Activated CD8-positive, alpha-beta memory T cell treated with anti-CD3 and anti-CD28 coated beads, Interleukin-2, amount 50 U/mL, for 48 hours (primary cell): ENCODE measurements at places on chromosomes 11 and 22.

DNA sequence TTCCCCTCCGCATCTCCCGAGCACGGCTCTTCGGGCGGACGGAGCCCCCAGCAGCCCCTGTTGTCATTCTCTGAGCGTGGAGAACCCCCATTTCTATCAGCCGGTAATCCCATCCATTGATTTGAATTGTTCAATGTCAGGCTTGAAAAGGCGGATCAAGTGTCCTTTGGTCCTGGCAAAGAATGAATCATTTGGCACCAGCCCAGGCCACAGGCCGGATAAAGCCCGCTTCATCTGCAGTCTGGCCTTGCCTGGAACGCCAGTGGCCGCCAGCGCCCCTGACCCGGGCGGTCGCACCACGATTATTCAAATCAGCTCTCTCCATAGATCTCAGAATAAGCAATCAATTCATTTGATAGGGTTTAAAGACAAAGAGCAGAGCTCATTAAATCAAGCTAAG, 188.9 kb downstream of the BRD1 start:
- DNase-seq, result no peak

DNA sequence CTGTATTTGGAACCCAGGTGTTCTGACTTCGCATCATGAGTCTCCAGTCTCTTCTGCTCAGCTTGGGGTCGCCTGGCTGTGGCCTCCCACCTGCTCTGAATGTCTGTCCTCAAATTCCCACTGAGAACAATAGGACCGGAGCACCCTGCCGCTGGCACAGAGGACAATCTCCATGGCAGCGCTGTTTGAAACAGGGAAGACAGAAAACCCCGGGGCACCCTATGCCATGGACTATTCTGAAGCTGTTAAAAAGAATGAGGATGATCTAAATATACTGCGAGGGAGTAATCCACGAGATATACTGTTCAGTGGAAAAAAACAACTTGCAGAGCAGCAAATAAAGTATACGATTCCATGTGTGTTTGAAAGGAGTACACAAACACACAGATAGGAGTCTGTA, 415.6 kb upstream of the NARS2 start:
- DNase-seq, result no peak

DNA sequence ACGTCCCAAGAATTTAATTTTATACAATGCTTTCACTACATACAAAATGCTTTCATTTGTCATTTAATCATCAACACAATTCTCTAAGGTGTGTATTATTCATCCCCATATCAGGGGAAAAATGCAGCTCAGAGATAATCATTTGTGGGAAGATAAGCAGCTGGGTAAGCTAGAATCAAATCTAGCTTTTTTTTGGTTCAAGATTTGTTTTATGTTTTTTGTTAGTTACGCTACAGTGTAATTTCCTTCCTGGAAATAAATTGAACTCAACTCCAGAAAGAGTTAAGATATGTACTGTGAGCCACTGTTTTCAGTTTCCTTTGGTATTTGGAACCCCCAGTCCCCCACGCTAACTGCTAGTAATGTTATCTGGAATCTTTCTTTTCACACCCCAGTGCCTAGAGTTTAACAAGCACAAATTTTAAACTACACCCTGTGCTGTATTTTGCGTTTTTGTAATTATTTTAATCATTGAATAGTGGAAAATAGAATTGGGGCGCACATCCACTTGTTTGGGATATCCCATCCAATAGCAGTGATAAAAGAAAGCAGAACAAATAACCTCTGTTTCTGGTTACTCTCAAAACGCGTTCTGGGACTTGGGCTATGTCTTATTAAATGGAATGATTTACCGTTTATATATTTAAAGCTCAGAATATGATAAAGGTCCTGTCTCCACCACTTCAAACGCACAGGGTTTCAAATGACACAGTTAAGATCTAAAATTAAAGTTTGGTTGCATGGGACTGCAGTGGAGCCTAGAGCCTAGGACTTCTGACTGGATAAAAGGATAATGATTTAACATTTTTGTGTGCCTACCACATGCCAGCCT, 2.1 kb upstream of the HSPA8 start:
- no peak for DNase-seq

GRCh38 chr11:95524314-95525036, 265.1 kb downstream of the FAM76B start:
- DNase-seq, result no peak

- no peak for DNase-seq
Observed at GRCh38 chr22:44671742-44672141, 30.3 kb upstream of the PRR5 start.

DNA sequence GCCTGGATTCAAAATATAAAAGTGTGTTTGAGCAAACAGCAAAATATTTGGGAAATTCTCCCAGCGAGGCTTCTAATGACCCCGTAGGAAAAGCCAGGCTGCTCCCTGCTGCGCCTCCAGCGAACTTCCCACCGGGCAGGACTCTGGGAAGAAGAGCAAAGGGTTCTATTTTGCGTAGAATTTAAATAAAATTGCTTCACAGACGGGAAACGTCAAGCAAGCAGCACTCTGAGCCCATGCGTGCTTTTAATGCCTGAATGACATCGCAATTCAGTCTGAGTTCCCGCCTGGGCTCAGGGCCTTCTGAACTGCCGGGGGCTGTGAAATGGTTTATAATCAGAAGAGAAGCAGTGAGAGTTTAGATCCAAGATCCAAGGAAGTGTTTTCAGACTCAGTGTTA, 775.1 kb downstream of the BRD1 start:
- no peak for DNase-seq

GRCh38 chr11:134409552-134410429, 2.3 kb downstream of the B3GAT1 start:
- DNase-seq, result no peak

DNA sequence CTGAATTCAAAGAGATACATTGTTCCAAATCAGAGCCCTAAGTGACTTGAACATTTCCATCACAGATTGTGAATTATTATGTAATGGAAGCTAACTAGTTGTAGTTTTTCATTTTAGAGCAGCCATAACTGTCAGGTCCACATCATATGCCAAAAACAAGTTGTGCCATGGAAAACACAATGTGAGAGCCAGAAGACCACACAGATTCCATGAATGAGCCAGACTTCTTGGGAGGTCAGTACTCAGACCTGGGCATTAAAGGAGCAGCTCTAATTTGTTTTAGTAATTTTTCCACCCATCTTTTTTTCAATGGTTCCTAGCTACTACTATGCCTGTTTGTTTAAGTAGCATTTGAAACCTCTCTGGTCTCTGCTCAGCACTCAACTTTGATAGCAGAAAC, 279.4 kb downstream of the FAT3 start:
- DNase-seq, result no peak

DNA sequence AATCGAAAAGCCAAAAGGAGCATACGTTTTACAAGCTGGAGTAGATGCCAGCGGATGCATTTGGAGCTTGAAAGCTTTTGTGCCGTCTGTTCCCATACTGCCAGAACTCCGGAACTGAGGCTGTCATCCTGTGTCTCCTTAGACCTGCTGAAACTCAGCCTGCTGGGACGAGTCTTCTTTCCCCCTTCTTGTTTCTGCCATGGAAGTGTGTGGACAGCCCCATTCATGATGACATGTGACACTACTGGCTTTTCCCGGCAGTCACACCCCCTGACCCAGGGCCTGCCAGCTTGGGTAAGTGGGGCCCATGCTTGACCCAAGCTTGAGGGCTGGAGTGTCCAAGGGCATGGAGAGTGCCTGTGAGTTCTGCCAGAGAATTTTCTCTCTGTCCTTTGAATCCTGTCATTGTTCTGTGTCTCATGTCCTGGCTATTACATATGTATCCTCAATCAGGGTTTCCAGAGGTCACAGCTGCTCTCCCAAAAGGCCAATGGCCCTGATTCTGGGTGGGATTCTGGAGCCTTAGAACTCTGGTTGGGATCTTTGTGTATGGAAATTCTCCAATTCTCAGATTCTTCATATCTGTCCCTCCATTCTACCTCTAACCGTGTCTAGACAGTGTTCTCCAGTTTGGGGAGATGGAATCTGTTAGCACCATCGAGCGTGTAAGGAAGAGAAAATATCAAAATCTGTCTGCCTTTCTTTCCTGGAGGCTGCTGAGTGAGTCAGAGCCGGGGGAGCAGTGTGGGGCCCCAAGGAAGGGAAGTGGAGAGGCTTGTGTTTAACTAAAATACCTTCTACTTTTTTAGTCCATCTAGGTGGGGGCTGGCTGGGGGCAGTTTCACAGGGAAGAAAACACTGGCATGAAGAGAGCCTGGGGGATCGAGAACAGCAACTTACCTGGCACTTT, 73.2 kb downstream of the KIAA1671 start:
- DNase-seq, result no peak

DNA sequence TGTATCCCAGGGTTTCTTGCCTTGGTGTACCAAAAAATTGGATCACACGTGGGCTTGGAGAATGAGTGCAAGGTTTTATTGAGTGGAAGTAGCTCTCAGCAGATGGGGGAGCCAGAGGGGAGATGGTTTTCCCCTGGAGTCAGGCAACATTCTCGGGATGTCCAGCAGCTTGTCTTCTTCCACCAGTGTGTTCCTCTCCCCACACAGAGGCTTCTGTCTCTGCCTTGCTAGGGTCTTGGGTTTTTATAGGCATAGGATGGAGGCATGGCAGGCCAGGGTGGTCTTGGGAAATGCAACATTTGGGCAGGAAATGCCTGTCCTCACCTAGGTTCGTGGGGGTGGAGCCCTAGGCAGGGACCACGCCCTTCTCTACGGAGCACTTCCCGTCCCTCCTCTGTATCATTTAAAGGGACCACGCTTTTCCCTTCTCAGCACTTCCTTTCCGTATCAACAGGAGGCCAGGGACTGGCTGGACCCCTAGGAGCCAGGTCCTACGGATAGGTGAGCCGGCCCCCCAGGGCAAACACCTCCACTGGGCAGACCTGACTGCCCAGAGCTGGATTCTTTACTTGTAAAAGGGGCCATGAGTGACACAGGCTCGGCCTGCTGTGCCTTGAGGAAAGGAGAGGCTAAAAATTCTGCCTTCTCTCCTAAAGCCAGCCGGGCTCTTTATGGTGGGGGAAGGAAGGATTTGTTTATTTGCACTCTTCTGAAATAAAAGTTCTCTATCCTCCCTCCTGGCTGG, 55.3 kb upstream of the CCDC188 start:
- DNase-seq, result peak; percentile 78

GRCh38 chr22:19517171-19517500, 7.1 kb downstream of the CLDN5 start:
- no peak for DNase-seq

DNA sequence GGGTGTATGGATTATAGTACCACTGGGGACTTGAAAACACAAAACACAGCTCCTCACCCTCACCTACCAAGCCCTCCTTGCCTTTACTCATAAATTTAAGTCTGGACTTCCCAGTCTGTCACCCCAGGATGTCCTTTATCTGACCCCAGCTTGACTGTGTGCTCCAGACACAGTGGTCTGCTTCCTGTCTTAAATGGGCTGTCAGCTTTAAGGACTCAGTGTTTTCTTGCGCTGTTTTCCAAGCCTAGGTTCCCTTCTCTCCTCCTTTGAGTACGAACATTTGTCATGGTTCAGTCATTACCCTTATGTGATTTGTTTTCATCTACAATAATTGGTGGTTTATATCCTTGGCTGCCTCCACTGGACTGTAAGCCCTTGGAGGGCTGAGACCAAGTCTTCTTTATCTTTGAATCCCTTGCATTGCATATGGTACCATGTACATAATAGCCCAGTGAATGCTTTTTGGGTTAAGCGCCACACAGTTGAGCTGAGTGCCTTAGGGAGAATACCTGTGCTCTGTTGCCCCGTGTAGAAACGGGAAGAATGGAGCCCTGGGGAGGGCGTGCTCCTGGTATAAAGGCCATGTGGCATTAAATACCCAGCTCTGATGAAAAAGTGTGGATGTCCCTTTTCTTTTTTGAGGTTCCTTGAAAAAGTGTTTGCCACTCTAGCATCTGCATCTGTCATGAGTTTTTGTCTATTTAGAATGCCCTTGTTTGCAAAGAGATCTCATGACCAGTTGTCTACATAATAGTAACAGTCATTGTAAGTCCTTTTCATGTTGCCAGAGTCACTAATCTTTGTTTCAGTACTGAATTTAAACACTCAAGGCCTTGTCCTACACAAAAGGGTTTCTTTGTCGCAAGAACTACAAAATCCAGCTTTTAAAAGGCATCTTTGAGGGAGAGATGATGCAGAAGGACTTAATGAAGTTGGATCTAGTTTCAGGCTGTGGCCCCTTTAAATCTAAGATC, 14.0 kb downstream of the PANX1 start:
- no peak for DNase-seq

GRCh38 chr11:17934194-17934593, 78.7 kb downstream of the SERGEF start:
- no peak for DNase-seq

GRCh38 chr11:78354408-78355308, 63.0 kb downstream of the GAB2 start:
- no peak for DNase-seq

- no peak for DNase-seq
Observed at GRCh38 chr11:120890609-120891320, 133.1 kb upstream of the TBCEL start.

- DNase-seq, result no peak
Observed at GRCh38 chr11:126978911-126979310, 21.7 kb downstream of the KIRREL3 start.

- no peak for DNase-seq
Observed at GRCh38 chr11:13134066-13134465, 125.0 kb downstream of the RASSF10 start.

GRCh38 chr22:43263645-43264514, 76.9 kb upstream of the TTLL12 start:
- peak; percentile 88 for DNase-seq

- DNase-seq, result no peak
Observed at GRCh38 chr11:61325649-61326414, 7.1 kb downstream of the DDB1 start.

- DNase-seq, result no peak
Observed at GRCh38 chr11:119496469-119496868, 73.5 kb upstream of the THY1 start.

GRCh38 chr11:279966-280705, 1.9 kb downstream of the NLRP6 start:
- peak; percentile 74 for DNase-seq

DNA sequence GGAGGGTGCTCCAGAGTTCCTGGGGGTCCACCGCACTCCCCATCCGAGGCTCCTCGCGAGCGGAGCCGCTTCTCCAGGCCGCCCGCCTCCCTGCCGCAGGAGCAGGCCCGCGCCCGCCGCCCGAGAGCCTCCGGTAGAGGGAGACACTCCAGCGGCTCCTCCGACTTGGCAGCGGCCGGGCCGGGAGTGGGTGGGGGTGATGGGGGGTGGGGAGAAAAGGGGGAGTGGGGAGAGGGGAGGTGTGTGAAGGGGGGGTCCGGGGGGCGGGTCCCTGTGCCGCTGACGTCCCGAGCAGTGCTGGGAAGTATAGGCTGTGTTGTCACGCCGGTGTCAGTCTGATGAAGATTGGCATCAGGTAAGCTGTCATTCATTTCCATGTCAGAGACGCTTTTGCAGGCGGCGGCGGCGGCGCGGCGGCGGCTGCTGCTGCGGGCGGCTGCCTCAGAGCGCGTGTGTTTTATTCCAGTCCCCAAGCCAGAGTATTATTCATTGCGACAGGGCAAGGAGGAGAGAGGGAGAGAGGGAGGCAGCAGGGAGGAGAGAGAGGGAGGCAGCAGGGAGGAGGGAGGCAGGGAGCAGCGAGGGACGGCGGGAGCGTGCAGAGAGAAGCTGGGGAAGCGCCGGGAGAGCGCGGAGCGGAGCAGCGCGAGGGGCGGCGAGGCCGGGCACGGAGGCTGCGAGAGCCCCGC, at the start of gene PKNOX2:
Gene PKNOX2 (plus strand): TSS at position 330 of the 689 bp plus-strand sequence. CDS start 186,555 bp downstream, outside the sequence.
- DNase-seq, result peak; percentile 87

- DNase-seq, result no peak
Observed at GRCh38 chr11:23780231-23780630, 716.6 kb upstream of the LUZP2 start.

- no peak for DNase-seq
Observed at GRCh38 chr11:110798201-110798900, 86.1 kb upstream of the ARHGAP20 start.

- no peak for DNase-seq
Observed at GRCh38 chr11:2666401-2666741, 33.4 kb downstream of the KCNQ1OT1 start.
